ENCODE measurements at places on chromosomes 12 and 14.

DNA sequence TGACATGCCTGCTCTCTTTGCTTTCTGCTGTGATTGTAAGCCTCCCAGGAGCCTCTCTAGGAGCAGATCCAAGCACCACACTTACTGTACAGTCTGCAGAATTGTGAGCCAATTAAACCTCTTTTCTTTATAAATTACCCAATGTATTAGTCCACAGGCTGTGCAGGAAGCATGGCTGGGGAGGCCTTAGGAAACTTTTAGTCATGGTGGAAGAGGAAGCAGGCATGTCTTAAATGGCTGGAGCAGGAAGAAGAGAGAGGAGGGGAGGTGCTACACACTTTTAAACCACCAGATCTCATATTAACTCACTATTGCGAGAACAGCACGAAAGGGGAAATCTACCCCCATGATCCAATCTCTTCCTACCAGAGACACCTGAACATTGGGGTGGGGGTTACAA lies 108.9 kb downstream of the DERA start:
- DNase-seq = no peak

GRCh38 chr14:97491697-97492096 lies 694.5 kb downstream of the VRK1 start:
- DNase-seq = no peak

- no peak for DNase-seq
Measured at GRCh38 chr14:60643141-60643462, 6.2 kb downstream of the SIX1 start.

GRCh38 chr12:107320033-107320928 lies 226.9 kb upstream of the CRY1 start:
- peak; percentile 19 for DNase-seq
